ENCODE measurements at places on chromosomes 13 and 19.
A peak's percentile ranks its signal among the peaks of the same experiment; 100 is the strongest.

DNA sequence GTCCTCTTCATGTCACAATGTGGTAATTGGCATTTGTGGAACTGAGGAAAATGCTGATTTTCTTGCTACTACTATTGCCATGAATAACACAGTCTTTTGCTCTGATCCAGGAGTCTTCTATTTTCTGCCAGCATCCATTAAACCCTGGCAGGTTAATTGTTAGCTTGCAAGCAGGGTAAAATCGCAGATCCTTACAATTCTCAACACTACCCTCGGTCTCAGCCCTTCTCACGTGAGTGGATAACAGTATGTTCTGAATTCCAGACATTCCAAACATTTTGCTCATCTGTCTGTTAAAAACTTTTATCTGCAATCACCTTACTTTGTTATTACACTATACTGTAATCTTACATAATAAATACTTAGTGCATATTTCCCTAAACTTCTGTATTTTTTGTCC lies 251.3 kb upstream of the ATXN8OS start:
- DNase-seq, result no peak

DNA sequence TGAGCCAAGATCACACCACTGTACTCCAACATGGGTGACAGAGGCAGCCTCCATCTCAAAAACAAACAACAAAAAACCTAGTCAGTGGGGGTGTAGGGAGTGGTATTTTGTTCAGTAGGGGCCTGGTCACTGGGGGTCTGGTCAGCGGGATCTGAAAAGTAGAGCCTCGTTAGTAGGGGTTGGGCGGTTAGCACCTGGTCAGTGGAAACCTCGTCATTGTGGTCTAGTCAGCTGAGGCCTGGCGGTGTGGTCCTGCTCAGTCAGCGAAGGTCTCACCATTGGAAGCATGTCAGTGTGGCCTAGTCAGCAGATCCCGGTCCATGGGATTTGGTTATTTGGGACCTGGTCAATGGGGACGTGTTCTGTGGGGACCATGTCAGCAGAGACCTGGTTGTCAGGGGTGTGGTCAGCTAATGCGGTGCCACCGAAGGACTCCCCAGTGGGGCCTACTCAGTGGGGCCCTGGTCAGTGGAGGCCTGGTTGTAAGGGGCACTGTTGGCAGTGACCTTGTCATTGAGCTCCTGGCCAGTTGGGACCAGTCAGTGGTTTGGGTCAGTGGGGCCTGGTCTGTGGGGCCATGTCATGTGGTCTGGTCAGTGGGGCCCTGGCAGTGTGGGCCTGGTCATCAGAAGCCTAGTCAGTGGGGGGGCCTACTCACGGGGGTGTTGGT lies 63.0 kb upstream of the TPM4 start:
- DNase-seq, result no peak

- DNase-seq, result peak; percentile 41
Measured at GRCh38 chr13:75299913-75300862, 181.8 kb downstream of the TBC1D4 start.

DNA sequence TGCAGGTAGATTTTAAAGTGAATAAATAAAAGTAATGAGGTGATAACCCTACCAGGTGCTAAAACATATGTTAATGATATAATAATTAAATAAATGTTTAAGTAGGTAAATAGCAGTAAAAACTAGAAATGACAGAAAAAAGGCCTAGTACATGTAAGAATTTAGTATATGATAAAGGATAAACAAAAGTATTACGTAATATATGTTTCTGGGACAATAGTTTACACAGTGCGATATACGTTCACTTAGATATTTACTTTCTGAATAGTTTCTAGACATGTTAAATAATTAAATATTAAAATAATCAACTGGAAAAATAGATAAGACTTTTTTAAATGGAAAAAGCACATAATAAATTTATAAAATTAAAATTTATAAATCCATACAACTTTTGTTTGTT lies 340.9 kb downstream of the LIG4 start:
- no peak for DNase-seq

GRCh38 chr13:91154558-91155353 lies 192.7 kb upstream of the MIR17HG start:
- DNase-seq, result no peak

DNA sequence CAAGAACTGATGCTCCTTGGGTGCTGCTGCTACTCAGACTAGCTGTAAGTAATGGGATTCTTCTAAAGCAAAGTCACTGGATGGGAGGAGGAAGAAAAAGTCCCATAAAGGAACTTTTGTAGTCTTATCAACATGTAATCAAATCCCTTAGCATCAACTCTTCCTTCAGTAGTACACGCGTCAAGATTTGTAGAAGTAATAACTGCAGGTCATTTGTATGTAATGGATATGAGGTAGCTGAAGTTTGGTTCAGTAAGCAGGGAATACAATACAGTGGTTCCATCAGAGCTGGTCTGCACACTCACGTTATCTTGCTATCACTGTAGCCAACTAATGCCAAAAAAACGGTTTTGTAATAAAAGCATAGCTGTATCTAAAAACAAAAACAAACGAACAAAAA lies 72.4 kb upstream of the ZDHHC20 start:
- DNase-seq, result no peak

Measured in skeletal muscle cell (primary cell).